Spinal cord (tissue), 10 donors: ENCODE measurements at places on chromosomes 5 and 9. TPM values are rescaled to one million over a fixed set of nuclear protein-coding genes. Genes with fewer than 3 reads are reported as not detected.
A peak's percentile ranks its signal among the peaks of the same experiment; 100 is the strongest.

GRCh38 chr5:157271740-157272271, 5.9 kb downstream of the CYFIP2 start:
- no peak for DNase-seq

DNA sequence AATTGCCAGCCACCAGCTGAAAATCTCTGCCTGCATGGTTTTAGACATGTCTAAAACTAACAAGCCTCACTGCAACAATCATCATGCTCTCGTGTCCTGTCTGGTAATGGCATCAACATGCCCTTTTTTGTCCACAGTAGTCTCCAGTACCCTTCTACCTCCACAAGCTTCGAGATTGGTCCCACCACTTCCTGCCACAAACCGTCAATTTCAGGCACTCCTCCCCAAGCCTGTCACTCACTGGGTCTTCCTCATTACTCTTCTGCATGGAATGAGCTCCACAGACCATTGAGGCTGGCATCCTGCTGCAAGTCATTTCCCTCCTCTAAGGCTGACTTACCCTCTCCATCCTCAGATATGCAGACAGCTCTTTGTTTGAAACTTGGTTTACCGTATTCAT, 9.0 kb downstream of the LPAR1 start:
- no peak for DNase-seq

GRCh38 chr5:172637110-172637580, 3.9 kb upstream of the NEURL1B start:
- no peak for DNase-seq

- no peak for DNase-seq
These were observed 620.6 kb upstream of the CCNG1 start for GRCh38 chr5:162816816-162817215.

DNA sequence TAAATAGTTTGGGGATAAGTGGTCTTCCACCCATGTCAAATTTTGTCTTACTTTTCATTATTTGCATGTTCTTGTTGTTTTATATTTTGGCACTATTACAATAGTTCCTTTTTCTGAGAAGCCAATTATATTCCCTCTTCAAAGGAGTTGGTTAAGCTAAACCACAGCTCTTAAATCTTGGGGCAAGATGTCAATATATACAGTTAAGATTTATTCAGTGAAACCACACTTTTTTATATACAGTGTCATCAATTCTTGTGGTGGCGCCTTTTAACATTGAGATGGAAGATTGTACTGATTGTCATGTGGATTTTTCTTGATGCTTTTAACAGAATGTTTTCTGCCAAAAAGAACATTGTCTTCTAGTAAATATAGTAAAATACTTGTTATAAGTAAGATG, 104.1 kb downstream of the MTREX start:
- DNase-seq, result no peak

DNA sequence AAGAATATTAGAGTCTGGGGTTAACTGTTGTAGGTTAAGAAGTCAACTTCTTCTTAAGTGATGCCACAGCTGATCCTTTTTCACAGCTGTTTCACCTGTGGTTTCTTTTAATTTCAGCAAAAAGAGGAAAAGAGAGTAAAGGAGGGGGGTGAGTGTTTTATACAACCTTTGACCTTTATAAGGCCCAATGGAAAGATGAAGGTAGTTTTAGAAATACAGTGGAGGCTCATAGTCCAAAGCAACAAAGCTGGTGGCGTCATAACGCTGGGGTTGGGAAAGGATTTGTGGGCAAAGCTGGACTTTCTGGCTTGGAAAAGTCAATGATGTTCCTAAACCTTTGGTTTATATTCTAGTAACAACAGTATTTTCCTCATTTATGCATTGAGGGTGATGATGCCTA, 49.5 kb downstream of the RCL1 start:
- no peak for DNase-seq

DNA sequence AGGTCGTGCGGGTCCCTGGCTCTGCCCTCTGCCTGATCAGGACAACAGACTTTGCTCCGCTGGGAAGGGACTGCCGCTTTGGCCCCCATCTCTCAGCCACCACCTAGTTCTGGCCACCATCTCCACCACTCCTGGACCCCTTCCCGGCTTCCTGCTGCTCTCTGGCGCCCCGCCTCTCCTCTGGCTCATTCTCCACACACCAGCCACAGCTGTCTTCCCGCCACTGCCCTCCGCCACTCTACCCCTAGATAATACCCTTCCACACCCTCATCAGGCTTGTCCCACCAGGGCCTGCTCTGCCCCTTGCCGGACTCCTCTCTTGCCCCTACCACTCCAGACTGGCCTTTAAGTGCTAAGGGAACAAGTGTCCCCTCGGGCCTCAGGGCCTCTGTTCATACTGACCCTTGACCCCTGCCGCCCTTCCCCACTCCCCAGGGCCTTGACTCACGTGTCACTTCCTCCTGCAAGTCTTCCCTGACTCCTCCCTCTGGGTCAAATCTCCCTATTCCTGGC, 3.0 kb upstream of the CDX1 start:
- no peak for DNase-seq

DNA sequence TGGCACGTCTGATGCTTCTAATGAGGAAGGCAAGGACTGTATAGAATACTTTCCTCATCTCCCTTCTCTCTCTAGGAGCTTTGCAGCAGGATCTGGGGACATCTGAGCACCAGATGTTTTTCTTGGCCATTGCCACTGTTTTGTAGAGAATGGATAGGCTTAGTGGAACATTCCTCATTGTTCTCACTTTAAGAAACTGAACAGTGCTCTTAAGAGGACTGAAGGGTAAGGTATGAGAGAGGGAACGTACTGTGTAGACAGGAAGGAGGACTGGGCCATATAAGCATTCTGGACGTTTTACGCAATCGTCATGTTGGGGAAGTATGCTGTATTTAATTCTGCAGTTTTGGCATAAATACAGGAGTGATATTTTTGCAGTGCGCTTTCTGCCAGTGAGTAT, 70.6 kb downstream of the SMARCA2 start:
- DNase-seq, result no peak

DNA sequence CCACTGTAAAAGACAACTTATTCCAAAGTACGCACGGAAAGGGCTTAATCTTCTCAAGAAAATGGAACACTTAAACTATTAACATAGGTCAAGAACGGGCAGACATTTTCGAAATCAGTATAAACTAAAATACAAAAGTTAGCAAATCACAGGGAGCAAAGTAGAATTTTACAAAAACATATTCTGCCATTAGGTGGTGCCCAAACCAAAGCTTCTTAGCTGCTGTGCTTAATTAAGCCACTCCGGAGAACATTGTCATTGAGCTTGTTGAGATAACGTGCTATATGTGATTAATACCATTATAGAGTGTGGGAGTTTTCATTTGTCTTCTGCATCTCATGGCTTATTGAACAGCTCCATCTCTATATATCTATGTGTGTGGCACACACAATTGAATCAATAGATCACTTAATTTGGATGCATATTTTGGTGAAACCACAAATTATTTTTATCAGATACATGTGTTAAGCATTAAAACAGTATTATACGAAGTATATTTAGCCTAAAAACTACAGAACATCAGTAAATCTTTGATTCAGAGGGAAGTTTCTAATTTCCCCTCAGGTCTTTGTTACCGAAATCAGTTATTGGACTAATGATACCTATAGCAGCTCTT, 23.4 kb downstream of the UBLCP1 start:
- no peak for DNase-seq

- peak; percentile 12 for DNase-seq
These were observed 176.6 kb upstream of the SH3GL2 start for GRCh38 chr9:17402309-17402708.

Gene TMEM232
- polyA plus RNA-seq, result 11.3 TPM

Gene ACOT12
- polyA plus RNA-seq, result 0.80 TPM

Gene KIF20A
- polyA plus RNA-seq, result 14.0 TPM

Gene MYOZ3
- 11.5 TPM for polyA plus RNA-seq

Gene TLE4
- 56.6 TPM for polyA plus RNA-seq

Gene GNA14
- 3.3 TPM for polyA plus RNA-seq

Gene PCDHA9
- polyA plus RNA-seq, result 3.5 TPM

Gene LEAP2
- 3.2 TPM for polyA plus RNA-seq

Gene TRIM36
- polyA plus RNA-seq, result 41.2 TPM

Gene ADAMTS13
- polyA plus RNA-seq, result 13.4 TPM
